Activated T-cell treated with anti-CD3 and anti-CD28 coated beads for 48 hours (primary cell): ENCODE measurements at places on chromosomes 13 and 19.

DNA sequence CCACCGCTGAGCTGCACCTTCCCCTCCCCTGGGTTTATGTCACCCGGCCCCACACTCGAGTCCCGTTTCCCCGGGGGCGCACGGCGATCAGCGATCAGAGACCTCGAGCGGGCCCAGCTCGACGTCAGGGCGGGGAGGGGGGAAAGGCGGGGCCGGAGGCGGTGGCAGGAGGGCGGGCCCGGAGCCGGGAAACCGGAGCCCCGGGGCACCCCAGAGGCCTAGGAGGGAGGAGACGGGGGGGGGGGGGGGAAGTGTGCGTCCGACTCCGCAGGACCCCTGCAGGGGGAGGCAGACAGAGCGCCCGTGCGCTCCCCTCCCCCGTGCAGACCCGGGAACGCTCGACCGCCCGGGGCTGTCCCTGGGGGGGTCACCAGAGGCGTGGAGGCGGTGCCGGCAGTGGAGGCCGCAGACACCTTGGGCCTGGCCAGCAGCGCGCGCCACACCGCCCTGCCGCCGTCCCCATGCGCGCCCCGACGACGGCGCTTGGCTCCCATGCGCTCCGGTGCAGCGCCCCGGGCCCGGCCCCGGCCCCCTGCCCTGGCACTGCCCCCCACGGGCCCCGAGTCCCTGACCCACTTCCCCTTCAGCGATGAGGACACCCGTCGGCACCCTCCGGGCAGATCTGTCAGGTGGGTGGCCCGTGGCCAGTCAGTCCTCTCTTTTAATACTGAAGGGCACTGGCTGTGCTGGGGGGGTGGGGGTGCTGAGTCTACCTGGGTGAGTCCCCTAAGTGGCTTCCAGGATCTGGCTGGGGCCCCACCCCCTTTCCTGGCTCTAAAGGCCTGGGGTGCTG lies 11.8 kb downstream of the PDE4A start:
- DNase-seq: peak; percentile 52

- no peak for DNase-seq
Observed at GRCh38 chr13:110879482-110879881, 35.4 kb downstream of the ANKRD10 start.

DNA sequence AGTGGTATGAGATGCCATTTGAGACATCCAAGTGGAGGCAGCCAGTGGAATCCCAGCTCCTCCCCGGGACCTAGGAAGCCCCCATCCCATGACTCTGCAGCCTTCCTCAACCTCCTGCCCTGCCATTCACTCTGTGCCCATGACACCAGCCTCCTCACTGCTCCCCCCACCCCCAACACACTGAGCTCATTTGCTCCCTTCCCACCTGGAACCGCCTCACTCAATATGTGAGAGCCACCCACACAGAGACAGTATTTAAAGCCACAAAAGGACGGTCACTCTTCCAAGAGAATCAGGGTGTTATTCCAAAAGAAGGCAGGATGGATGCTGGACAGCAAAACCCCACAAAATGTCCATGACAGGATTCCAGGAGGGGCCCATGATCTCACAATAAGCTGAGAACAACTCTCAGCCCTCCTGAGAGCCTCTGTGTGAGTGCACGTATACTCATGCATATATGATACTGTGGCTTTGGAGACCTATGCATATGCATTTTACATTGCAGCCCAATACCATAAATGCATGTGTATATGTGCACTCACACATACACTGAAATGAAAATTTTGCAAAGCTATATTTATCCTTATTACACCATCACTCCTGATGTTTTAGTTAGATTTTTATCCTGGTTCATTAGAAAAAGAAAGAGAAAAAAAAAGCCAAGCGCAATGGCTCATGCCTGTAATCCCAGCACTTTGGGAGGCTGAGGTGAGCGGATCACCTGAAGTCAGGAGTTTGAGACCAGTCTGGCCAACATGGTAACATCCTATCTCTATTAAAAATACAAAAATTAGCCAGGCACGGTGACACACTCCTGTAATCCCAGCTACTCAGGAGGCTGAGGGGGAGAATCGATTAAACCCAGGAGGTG lies 10.8 kb upstream of the RANBP3 start:
- DNase-seq: no peak

DNA sequence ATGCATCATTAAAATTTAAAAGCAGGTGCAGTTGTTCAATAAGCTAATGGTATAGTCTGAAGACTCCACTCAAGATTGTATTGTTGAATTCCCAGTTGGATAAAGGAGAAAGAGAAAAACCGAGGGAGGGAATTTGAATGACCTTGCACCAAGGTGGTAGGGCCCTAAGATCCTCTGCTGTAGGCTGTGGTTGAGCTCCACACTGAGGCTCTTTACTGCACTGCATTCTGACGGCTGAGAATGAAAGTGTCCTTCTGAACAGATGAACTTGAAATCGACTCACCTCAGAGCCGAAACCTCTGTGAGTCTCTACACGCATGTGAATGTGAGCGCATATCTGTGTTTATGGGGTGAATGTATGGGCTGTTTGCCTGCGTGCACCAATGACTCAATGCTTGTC lies 388.9 kb upstream of the DACH1 start:
- DNase-seq: no peak

- no peak for DNase-seq
Observed at GRCh38 chr13:84844473-84844872, 954.7 kb downstream of the SLITRK6 start.

GRCh38 chr19:43416951-43417623 lies 2.4 kb downstream of the TEX101 start:
- no peak for DNase-seq

- no peak for DNase-seq
Observed at GRCh38 chr19:5772416-5772815, 12.1 kb downstream of the PRR22 start.

DNA sequence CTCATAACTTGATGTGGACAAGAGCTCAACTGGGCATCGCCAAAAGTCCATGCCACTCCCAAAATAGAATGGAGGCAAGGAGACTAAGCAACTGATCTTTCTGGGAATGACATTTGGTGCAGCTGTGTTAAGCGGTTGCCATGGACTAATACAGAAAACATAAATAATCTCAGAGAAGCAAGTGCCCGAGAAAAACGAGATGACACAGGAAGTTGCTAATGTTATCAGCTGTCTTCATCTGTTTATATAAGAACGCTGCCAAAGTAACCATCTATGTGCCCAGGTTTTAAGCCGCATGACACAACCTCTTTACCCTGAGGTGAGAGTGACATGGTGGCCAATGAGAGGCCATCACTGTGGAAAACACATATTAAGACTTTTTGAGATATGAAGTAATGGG lies 54.9 kb upstream of the SACS start:
- no peak for DNase-seq

GRCh38 chr19:34673590-34673989 lies 3.4 kb downstream of the SCGB2B2 start:
- DNase-seq: no peak

DNA sequence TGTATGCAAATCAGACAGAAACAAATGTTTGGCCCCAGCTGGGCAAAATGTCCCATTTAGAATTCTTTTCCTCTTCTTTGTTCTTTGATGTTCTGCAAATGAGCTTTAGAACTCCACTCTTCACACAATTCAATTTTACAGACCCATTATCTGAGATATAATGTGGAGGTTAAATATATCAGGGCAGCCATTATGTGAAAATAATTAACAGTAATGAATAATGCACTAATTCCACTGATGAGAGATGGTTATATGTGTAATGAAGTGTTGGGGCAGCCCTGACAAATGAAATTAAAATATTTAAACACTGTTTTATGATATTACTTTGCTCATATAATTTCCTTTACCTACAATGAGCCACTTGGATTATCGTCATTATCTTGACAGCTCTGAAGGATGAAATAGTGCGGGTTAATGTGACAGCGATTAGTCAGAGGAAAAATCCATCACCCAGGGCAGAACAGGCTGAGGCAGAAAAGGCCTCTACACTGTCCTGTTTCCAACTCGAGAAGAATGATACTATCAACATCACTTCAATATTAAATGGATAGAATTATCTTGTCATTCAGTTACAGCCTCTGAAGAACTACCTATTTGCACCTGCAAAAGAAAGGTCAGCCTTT lies 321.1 kb downstream of the RBM26 start:
- DNase-seq: no peak

DNA sequence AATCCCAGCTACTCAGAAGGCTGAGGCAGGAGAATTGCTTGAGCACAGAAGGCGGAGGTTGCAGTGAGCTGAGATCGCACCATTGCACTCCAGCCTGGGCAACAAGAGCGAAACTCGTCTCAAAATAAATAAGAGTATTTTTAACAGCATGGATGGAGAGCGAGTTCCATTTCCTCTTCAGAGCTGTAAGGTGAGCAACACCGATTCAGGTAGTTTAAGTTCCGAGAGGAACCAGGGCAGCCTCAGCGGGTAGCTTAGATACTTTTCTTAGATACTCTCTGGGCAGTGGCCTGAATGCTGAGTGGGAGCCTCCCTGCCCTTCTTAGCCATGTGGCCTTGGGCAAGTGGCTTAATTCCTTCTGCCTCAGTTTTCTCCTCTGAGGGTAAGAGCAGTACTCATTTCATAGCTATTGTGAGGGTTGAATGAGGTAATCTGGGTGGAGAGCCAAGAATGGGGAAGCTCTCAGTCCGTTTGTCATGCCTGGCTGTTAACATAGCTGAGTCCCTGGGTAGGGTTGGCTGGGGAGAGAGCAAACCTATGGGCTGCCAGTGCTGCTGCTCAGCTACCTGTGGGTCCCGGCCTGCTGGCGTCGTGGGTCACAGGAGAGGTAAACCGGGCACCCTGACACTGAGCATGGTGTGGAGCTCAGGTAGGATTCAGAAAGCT lies 4.1 kb downstream of the ATP11A start:
- no peak for DNase-seq

DNA sequence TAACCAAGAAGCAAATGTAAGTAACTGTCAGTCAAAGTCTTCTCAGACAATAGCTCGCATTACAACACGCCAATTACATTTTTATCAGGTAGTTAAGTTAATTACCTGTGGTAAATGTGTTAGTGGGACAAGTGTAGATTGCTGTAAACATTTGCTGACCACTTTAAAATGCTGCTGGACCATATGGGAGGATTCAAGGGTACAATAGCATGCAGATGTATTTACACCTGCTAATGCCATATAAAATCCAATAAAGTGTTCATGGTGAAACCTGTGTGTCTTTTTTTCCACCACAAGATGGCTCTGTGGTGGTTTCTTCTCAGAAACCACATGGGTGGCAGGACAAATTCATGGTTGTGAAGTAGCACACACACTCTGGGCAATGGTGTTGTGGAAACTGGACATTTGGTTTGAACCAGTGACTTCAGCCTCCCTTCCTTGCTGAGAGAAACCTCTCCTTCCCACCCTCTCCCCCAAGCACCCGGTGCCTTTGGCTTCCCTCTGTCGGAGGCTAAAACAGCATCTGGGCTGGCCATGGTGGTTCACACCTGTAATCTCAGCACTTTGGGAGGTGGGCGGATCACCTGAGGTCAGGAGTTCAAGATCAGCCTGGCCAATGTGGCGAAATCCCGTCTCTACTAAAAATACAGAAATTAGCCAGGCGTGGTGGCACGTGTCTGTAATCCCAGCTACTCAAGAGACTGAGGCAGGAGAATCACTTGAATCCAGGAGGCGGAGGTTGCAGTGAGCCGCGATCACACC lies 18.1 kb upstream of the GTF3A start:
- DNase-seq: no peak

- DNase-seq: no peak
Observed at GRCh38 chr19:36073121-36073876, 18.6 kb downstream of the WDR62 start.

DNA sequence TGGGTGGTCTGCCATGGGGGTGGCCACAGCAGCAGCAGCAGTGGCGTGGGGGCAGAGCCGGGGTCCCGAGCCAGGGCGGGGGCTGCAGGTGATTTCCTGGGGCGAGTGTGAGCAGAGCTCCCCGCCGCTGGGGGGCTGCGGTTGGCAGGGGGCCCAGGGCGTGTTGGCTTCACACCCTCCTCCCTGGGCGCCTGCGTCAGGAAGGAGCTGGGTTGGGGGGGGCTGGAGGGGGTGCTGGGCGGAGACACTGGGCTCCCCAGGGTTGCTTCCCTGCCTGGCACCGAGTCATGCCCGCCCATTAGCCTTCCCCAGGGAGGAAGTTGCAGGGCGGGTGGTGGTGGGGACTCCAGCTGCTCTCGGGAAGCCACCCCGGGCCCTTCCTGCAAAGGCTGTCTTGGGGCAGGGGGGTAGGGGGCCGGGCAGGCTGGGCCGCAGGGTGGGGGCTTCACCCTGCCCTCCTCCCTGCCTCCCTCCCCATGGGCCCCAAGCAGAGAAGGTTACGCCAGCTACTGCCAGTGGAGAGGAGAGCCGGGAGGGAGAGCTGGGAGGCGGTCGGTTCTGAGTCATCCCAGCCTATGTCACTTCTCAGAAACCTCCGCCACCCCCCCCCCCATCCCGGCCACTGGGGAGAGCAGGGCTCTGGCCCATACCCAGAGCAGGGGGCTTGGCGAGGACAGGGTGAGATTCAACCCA lies 4.6 kb downstream of the MIDN start:
- peak; percentile 69 for DNase-seq
